Renal cortical epithelial cell (primary cell): ENCODE measurements at places on chromosomes 12 and 14. TPM values are rescaled to one million over a fixed set of nuclear protein-coding genes. Genes with fewer than 3 reads are reported as not detected.

DNA sequence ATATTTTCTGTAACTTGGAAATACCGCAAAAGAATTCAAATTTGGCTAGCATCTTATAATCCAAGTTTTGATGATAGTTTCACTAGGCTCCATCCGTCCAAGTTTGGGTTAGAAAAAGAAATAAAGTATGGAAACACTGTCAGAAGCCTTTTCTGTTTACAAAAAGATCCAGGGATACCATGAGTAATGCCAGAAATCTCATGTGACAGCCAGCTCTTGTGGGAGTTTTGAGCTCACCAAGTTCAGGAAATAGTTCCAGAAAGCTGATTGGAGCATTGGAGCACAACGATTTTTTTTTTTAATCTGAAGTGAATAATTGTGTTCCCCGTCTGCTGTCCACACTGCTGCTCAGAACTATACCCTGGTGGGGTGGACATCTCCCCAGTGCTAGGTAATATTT is 229.7 kb upstream of the NPAS3 start:
- peak; percentile 95 for DNase-seq

DNA sequence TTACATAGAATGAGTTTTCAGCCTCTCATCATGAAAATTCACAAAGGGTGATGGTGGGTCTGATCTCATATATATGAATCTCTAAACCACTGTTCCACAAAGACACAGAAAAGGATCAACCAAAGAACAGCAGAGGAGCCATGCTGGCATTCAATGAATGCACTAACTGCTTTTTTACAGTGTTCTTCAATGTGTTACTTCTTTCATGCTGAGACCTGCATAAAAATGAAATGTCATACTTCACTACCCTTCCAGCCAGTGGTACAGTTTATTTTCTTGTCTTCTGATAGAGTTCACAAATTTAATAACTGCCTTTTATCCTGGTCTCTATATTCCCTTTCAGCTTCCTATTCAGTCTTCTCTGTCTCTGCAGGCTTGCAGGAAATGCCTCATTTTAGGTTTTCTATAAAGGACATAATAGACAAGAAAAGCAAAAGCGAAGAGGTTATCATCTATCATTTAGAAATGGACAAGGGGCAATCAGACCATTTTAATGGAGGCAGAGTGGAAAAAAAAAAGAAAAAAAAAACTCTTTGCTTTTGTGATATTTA is 836.7 kb upstream of the FOXG1 start:
- DNase-seq: no peak

DNA sequence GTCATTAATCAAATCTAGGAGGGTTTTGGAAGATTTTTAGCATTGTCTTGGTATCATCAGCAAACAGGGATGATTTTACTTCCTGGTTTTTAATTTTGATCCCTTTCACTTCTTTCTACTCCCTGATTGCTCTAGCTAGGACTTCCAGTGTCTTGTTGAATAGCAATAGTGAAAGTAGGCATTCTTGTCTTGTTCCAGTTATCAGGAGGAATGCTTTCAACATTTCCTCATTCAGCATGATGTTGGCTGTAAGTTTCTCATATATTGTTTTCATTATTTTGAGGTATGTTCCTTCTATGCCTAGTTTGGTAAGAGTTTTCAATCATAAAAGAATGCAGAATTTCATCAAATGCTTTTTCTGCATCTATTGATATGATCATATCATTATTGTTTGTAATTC is 244.2 kb upstream of the CLEC14A start:
- no peak for DNase-seq

DNA sequence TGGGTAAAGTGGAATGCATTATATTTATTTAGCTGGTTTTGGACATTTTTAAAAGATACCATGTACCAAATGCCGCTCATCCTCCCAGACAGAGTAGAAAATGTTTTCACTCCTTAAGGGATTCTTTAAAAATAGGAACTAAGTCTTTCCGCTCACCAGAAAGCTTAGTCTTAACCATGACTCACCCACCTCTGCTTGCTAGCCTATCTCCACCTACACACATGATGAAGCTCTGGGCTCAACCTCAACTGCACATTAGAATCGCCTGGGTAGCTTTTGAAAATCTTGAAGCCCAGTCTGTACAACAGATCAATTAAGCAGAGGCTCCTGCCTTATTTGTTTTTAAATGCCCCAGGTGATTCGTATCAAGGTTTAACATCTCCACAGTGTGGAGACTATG is 260.5 kb downstream of the NEDD1 start:
- peak; percentile 15 for DNase-seq

ZDHHC22 gene
- total RNA-seq: not detected in 2 replicates

PLEKHG7 gene
- 0.10 and 0.17 TPM in 2 replicates for total RNA-seq
